ENCODE measurements at places on chromosomes 13 and 19.

DNA sequence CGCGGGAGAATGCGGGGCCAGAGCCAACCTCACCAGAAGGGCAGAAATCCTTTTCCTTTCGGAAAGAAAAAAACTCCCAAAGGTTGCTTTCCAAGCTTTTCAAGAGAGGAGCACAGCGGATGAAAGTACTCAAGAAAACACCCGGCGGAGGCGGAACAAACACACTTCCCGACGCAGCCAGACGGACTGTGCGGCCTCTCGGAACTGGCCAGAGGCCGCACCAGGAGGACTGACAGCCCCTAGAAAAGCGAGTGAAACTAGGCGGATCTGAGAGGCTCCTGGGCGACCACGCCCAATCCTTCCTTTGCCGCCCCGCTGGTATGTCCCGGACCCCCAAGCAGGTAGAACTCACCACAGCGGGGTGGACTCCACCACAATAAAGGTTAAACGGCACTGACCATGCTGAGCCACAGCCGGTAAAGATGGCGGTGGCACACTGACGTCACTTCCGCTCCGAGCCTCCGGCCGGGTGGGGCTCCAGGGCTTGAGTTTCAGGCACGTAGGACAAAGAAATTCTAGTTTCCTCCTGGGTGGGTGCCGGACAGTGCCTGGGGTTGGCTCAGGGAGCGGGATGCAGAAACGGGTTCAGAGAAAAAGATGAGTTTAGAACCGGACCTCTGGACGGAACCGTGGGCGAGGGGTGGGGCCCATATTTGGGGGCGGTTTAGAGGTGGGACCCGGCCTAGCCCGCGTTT is at the start of gene ZNF562:
TSS of gene ZNF562 (minus strand) at position 438 of the 695 bp plus-strand sequence. CDS start 14,356 bp downstream, outside the sequence.
- peak; percentile 77 for DNase-seq

DNA sequence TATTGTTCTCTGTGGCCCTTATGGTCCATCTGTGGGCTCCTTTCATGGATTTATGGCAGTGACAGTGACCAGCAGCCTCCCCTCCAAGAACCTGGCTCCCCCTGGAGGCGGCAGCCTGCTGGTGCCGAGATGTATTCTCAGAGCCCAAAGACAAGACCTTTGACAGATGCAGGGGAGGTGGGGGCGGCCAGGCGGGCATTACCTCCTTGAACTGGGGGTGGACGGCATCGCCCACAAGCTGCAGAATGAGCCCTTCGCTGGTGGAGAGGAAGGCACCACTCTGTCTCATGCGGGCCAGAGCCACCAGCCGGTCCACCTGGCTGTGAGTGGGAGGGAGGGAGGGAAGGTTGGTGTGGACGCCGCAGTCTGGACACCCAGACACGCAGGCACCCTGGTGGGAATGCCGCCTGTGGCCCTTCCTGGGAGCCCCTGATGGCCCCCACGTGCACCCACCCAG is 6.6 kb downstream of the ISOC2 start:
- peak; percentile 42 for DNase-seq

GRCh38 chr13:97011446-97012131 is 17.3 kb upstream of the OXGR1 start:
- no peak for DNase-seq

- DNase-seq: no peak
Observed at GRCh38 chr19:2424686-2425621, 2.4 kb downstream of the TIMM13 start.

- DNase-seq: no peak
Observed at GRCh38 chr19:8575467-8575997, 1.7 kb downstream of the MYO1F start.

DNA sequence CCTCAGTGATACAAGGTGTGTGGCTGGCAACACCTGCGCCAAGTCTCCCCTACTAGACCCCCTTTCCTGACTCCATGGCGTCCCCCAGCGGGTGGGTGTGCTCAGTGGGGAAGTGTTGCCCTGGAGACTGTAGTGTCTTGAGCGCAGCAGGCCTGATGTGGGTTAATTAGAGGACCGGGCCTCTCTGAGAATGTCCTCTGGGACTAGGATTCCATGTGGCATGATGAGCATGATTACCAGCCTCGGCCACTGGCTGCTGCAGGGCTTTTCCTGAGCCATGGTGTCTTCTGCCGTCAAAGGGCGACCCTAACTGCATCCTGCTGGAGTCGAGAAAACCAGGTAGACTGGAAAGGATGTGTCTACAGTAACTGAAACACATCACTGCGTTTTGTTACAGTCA is 28.1 kb downstream of the MICOS13 start:
- DNase-seq: no peak

DNA sequence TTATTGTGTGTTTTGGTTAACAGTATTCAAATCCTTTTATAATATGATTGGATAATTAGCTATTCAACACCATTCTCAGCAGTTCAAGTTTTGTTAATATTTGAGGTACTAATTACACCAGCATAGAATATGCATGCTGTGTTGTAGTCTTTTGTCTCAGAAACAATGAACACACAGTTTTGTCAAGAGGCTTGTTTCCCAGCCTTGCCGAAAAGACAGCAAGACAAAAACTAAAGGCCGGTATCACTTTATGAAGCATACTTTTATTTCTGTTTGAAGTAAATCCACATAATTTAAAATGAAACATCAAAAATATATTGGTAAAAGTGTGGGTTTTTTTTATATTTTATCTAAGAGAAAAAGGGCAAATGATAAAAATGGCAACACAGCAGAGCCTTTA is 7.5 kb downstream of the GPR180 start:
- no peak for DNase-seq

DNA sequence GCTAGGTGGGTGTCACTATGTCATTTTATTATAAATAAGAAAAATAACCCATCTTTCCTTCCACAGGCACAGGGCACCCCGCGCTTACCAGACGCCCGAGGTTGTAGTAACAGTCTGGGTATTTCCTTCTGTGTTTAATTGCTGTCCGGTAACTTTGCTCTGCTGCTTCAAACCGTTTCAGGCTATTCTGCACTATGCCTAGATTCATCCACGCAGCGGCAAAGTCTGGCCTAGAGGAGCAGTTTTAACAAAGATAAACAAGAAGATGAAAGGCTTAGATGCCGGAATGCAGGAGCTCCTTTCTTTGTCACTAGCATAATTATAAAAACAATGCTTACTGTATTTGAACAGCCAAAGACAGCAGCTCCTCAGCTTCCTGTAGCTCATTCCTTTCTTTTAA is 36.9 kb upstream of the GGACT start:
- no peak for DNase-seq

GRCh38 chr19:5828661-5829566 is 10.6 kb downstream of the FUT6 start:
- DNase-seq: peak; percentile 37

GRCh38 chr13:51839711-51840540 is 5.1 kb downstream of the TMEM272 start:
- no peak for DNase-seq

DNA sequence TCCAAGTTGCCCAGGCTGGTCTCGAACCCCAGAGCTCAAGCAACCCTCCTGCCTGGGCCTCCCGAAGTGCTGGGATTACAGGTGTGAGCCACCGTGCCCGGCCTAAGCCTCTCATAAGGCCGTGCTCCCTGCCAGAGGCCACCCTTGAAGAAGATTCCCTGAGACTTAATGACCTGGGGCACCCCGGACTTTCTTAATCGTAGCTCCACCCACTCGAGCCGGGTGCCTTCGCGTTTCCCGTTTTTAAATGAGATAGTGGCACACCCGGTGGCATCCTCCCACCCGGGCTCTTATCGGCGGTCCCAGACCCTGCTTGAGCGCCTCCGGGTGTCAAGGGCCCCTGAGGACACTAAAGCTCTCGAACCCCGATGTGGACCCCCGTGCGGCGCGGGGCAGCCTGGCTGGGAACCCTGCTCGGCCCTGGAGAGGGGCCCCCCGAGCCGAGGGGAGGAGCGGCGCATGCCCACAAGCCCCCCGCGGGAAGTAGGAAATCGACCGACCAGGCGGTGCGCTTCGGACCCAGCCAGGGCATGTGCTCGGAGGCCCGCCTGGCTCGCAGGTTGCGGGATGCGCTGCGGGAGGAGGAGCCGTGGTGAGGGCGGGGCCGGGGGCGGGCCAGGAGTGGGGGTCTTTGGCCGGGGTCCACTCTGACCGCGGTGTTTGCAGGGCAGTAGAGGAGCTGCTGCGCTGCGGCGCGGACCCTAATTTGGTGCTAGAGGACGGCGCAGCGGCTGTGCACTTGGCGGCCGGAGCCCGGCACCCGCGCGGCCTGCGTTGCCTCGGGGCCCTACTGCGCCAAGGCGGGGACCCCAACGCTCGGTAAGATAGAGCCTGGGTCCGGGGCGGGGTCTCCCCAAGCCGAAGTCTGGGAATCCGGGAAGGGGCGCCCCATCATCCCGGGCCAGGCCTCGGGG is at the start of gene ANKLE1:
TSS of gene ANKLE1 (plus strand) at position 511 of the 914 bp plus-strand sequence. CDS start at position 531, 20 bp downstream.
- peak; percentile 53 for DNase-seq

- DNase-seq: peak; percentile 27
Observed at GRCh38 chr13:35720690-35721554, 244.4 kb upstream of the MAB21L1 start.

DNA sequence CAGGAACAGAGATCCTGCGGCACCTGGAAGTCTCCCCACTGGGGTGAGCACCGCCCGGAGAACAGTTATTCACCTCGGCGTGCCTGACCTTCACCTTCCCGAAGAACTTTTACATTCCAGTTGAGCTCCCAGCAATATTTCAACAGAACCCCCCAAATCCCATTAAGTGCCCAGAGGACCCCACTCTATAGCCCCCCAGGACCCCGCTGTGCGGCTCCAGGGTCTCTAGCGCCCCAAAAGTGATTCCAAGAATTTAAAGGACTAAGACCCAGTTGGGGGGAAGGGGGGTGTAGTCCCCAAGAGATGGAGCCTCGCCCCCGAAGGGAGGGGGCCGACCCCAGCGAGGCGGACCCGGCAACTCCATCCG is 480 bp downstream of the GPR108 start:
- no peak for DNase-seq

GRCh38 chr13:60356970-60357369 is 40.0 kb upstream of the TDRD3 start:
- DNase-seq: no peak

DNA sequence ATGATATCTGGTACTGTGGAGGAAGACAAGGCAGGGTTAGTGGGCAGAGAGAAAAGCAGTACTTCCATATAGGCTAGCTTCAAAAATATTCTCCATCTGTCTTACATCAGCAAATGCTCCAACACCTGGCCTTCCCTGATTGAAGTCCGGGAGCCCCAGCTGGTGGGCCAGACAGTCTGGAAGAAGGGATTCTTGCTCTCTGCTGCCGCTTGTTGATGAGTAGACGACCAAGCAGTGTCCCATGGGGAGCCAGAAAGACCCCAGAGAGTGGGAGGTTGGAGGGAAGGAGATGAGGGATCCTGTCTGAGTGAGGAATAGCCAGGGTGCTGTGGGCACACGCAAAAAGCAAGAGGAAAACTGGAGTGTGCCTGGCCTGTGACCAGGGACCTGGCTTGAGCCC is 95.1 kb downstream of the ATP8A2 start:
- no peak for DNase-seq

GRCh38 chr19:3855320-3855719 is 13.5 kb downstream of the ZFR2 start:
- no peak for DNase-seq

- no peak for DNase-seq
Observed at GRCh38 chr13:110423689-110424302, 116.7 kb downstream of the COL4A2 start.

GRCh38 chr13:43129511-43130110 is 106.2 kb downstream of the DNAJC15 start:
- DNase-seq: no peak

DNA sequence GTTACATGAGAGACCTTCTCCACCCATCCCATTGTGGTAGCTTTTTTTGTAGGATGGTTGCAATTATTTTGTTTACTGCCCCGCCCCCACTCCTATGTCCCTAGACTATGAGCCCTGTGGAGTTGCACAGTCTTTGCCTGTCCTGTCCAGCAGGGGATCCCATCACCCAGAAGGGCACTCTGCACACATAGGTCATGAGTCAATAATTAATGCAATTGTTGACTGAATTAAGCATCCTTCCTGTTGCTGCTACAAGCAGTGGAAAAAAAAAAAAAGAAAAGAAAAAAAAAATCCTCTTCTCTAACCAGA is 14.2 kb downstream of the C19orf81 start:
- no peak for DNase-seq

GRCh38 chr13:50156140-50156539 is 140.9 kb downstream of the KCNRG start:
- DNase-seq: no peak

GRCh38 chr19:4732680-4733114 is 9.1 kb upstream of the DPP9 start:
- peak; percentile 30 for DNase-seq

DNA sequence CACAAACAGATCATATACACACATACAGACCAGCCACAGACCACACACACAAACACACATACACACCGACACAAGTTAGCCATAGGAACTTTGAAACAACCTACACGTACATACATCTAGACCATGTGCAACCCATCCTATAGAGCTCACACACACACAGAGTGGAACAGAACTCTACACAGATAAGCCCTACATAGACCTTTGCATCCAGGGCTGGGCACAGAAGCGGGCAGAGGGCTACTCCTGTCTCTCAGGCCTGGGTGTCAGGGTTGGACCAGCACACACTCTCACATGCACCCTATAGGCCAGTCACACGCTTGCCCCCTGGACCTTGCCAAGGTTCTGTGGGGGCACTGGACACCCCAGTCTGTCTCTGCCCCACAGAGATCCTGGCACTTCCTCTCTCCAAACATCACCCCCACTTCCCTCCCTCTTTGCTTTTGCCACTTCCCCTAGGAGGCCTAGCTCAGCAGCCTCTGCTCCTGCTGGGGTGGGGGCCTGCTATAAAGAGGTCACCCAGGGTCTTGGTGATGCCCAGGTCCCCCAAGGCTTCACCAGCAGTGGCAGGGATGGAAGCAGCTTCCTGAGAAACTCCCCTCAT is 5.8 kb upstream of the JUNB start:
- DNase-seq: no peak

DNA sequence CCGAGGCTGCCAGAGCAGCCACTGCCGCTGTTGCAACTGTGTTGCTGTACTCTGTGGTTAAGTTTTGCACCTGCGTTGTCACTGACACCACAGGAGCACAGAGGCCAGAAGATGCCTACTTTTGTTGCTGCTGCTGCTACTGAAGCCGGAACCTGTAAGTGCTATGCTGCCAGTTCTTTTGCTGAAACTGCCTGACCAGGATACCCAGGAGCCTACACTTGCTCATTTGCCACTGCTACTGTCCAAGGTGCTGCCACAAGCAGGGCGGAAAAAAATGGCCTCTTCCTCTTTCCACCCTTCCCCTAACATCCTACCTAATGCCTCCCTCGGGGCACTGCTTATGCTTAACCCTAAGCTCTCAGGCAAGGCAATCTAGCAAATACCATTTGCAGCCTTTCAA is 29.0 kb upstream of the NBEA start:
- DNase-seq: no peak

GRCh38 chr13:25778808-25779305 is 273.0 kb downstream of the SHISA2 start:
- DNase-seq: no peak

GRCh38 chr19:9342610-9343304 is 18.8 kb downstream of the ZNF559 start:
- DNase-seq: no peak

GRCh38 chr19:27846944-27847343 is 1366.0 kb downstream of the UQCRFS1 start:
- no peak for DNase-seq

All from activated T-cell treated with anti-CD3 and anti-CD28 coated beads for 48 hours (primary cell).